ENCODE measurements at places on chromosomes 2 and 18.

- peak; percentile 59 for DNase-seq
Measured at GRCh38 chr2:237026981-237027711, 58.5 kb upstream of the COPS8 start.

- peak; percentile 81 for DNase-seq
Measured at GRCh38 chr2:88735853-88736252, 44.4 kb downstream of the RPIA start.

GRCh38 chr2:35873921-35874320, 481.7 kb upstream of the CRIM1 start:
- DNase-seq, result peak; percentile 7

DNA sequence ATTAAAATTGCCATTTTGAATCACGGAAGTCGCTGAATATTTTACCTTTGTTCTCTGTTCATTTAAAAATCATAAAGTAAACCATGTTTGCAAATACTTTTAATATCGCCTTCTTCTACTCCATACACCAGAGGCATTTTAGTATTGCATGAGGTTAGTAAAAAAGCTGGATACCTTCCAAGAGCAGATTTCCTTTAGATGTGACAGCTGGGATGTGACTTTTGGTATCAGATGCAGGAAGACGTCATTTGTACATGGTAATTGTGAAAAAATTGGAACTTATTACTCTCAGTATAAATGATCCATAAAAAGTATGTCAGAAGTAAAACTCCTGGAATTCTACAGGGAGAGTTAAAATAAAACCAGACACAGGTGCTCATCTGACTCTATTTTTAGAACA, 89.5 kb downstream of the SLC4A10 start:
- DNase-seq, result no peak

DNA sequence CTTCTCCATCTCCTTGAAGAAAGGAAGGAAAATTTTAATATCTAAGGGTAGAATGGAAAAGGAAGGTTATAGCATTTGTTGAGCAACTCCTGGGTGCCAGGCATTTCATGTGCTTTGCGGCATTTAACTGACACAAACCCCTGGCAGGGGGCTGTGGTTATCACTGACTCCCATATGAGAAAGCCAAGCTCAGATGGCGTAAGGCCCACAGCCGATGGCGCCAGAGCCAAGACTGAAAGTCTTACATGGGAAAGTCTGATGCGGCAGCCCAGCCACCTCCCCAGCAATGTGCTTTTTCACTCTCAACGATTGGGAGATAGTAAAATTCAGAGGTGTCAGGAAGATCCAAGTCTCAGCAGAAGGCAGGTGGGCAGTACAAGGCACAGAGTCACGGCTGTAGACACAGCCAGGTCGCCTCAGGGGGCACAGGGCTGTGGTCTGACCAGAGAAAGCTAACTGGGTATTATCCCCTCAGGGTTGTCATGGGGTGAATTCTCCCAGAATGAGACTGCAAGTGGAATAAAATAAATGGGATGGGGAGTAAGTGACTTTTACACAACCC, 324.2 kb upstream of the NCKAP5 start:
- no peak for DNase-seq

GRCh38 chr2:99481941-99482340, 7.9 kb downstream of the REV1 start:
- DNase-seq, result peak; percentile 53

- no peak for DNase-seq
Measured at GRCh38 chr2:178909507-178909906, 102.3 kb upstream of the TTN start.

- DNase-seq, result no peak
Measured at GRCh38 chr18:38557006-38557405, 991.4 kb upstream of the CELF4 start.

DNA sequence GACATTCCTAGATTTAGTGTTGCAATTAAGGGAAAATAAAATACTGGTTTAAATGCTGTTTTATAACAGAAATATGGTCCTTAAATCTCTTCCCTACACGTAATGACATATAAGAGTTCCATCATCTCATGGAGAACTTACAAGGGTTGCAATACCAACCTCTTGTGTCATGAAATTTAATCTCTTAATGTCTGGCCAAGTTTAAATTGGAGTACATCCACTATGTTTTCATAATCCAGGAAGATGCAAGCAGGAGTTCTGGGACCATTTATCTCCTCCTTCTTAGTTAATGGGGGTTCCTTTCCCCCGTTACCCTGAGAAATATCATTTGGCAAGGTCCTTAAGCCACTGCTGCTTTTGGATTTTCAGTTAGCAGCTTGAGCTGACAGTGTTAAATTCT, 126.0 kb upstream of the ACVR2A start:
- DNase-seq, result no peak

GRCh38 chr2:109317471-109318095, 188.6 kb downstream of the SH3RF3 start:
- no peak for DNase-seq

GRCh38 chr18:72411261-72411660, 132.9 kb downstream of the CBLN2 start:
- no peak for DNase-seq

- no peak for DNase-seq
Measured at GRCh38 chr2:239609162-239609561, 208.3 kb upstream of the HDAC4 start.

DNA sequence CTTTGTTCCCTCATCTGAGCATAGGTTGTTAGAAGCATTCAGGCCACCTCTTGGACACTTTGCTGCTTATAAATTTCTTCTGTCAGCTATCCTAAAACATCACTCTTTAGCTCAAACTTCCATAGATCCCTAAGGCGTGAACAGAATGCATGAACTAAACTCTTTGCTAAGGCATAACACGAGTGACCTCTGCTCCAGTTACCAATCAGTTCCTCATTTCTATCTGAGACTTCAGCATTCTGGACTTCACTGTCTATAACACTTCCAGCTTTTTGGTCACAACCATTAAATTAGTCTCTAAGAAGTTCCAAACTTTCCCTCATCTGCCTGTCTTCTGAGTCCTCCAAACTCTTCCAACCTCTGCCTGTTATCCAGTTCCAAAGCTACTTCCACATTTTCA, 8.3 kb upstream of the VWA3B start:
- no peak for DNase-seq

GRCh38 chr18:36314098-36314497, 16.6 kb downstream of the FHOD3 start:
- DNase-seq, result no peak
